Mesenchymal stem cell (in vitro differentiated cells and primary cell): ENCODE measurements at places on chromosomes 2 and 18.

GRCh38 chr2:109337221-109337620 lies 208.2 kb downstream of the SH3RF3 start:
- H3K27me3 ChIP-seq: no peaks in the 10 kb centered on the region
- no peak for DNase-seq
- no peaks in the 10 kb centered on the region for H3K36me3 ChIP-seq
- no peak overlapping the region for H3K27ac ChIP-seq

- no peak overlapping the region for H3K4me3 ChIP-seq
- no peaks in the 10 kb centered on the region for H3K36me3 ChIP-seq
- no peak for DNase-seq
- peaks cover 13% of the 10 kb centered on the region for H3K4me1 ChIP-seq
- peak overlapping the region; percentile 99 for H3K27ac ChIP-seq
These were observed 405.3 kb downstream of the MBD2 start for GRCh38 chr18:53819174-53819573.

DNA sequence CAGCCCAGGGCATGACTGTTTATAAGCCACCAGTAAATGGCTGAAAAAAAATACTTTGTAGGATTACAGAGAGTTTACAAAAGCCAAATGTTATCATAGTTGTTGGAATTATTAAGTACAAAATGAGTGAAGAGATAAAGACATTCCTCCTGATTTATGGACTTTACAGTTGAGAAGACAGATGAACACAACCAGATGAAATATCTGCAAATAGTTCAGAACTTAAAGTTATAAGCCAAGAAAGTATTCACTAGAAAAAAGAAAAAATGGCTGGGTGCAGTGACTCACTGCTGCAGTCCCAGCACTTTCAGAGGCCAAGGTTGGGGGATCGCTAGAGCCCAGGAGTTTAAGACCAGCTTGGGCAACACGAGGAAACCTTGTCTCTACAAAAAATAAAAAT lies 11.2 kb downstream of the PMAIP1 start:
- H3K36me3 ChIP-seq: no peaks in the 10 kb centered on the region
- H3K27me3 ChIP-seq: no peaks in the 10 kb centered on the region
- H3K27ac ChIP-seq: no peak overlapping the region
- peak; percentile 85 for DNase-seq
- no peak overlapping the region for H3K4me3 ChIP-seq

DNA sequence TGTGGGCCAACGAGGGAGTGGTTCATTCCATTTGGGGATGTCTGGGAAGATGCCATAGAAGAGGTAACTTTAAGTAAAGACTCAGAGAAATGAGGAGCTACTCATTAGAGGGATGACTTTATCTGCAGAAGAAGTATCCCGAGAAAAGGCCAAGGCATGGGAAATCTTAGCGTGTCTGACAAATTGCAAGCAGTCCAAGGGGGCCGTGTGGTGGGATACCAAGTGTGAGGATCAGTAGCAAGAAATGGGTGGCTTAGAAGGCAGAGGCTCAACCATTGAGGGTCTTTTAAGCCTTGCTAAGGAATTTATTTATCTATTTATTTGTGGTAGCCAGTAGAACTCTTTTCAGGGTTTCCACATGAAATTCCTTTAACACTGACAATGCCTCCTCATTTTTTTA lies 436.4 kb downstream of the RNF144A start:
- DNase-seq: no peak
- no peak overlapping the region for H3K4me3 ChIP-seq
- H3K27me3 ChIP-seq: no peaks in the 10 kb centered on the region

DNA sequence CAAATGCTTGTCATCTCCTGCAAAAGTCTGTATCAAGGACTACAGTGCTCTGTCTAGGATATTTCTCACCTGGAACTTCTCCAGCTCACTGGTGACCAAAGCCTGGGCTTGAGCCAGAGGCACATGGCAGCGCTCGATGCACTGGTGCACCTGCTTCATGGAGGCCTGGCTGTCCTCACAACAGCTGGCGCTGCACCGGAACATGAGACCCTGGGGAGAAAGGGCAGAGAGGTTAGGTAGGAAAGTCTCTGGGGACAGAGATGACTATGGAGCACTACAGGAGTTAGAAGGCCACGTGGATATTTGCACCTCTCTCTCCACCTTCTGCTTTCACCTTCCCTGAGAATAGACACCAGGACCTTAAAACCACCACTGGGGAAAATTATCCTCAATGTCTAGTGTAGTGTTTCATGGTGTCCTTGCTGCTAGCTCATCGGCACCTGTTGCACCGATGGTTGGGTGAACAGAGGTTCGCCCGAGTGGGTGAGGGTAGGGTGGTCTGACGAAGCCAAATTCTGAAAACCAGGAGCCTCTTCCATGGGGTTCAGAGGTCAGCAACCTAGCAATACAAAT lies 1.0 kb downstream of the FAM136A start:
- H3K4me3 ChIP-seq: peak overlapping the region; percentile 73
- no peaks in the 10 kb centered on the region for H3K27me3 ChIP-seq
- H3K4me1 ChIP-seq: peaks cover 4% of the 10 kb centered on the region

GRCh38 chr2:187654535-187654934 lies 100.3 kb upstream of the TFPI start:
- no peaks in the 10 kb centered on the region for H3K27me3 ChIP-seq
- no peak for DNase-seq
- H3K36me3 ChIP-seq: no peaks in the 10 kb centered on the region
- no peaks in the 10 kb centered on the region for H3K4me1 ChIP-seq
- H3K27ac ChIP-seq: no peak overlapping the region

DNA sequence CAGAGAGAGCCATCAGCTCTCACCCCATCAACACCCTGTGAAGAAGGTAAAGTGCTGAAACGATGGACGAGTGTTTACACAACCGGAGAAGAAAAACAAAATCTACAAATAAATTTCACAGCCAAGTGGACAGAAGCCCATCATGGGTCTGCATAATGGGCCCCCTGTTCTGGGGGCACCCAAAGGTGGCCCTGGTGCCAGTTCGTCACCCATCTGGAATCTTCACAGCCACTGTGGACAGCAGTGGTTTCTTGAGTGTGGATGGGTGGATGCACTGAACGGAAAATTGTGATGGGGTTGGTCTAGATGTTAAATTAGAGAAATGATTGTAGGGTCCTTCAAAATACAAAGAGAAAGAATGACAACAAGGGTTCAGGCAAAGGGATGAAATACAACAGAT lies 38.8 kb downstream of the ANKMY1 start:
- peaks cover 19% of the 10 kb centered on the region for H3K36me3 ChIP-seq
- H3K27me3 ChIP-seq: peaks cover 4% of the 10 kb centered on the region
- no peak for DNase-seq
- H3K4me3 ChIP-seq: no peak overlapping the region

GRCh38 chr2:224954980-224955379 lies 87.3 kb downstream of the DOCK10 start:
- H3K27me3 ChIP-seq: no peaks in the 10 kb centered on the region
- no peak overlapping the region for H3K27ac ChIP-seq
- DNase-seq: no peak

DNA sequence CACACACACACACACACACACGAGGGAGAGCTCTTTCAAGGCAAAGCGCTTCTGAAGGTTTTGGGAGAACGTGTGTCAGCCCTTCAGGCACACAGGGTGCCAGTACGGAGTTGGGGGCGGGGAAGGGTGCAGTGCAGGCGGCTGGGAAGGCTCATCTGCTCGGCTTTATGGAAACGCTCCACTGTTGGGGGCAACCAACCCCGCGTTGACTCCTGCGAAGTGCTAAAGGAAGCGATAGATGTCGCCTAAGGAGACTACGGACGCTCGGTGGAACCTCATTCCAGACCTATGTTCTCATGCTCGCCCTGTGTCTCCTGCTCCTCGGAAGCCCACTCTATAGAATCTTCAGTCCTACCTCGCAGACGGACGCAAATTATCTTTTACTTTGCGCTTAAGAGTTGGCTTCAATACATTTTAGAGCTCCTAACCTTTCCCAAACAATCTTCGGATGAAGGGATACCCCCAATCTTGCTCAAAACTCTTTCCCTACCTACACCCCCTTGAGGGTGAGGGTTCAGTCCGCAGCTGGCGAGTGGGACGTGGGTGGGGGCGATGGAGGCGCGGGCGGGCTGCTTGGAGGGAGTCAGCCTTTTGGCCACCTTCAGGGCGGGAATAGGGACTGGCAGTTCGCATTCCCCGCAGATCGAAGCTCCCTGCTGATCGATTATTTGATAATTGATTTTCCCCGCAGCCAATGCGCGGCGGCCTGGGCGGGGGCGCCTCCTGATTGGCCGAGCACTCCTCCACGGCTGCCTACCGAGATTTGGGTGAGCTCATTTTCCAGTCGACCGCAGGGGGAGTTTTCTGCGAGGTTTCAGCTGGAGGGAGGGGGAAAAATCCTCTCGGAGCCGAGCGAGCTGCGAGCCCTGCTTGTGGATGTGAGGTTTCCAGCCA lies 1.9 kb upstream of the MEIS1 start:
- no peaks in the 10 kb centered on the region for H3K27me3 ChIP-seq
- peak overlapping the region; percentile 67 for H3K27ac ChIP-seq
- peaks cover 7% of the 10 kb centered on the region for H3K4me1 ChIP-seq
- H3K4me3 ChIP-seq: peak overlapping the region; percentile 79
- H3K36me3 ChIP-seq: no peaks in the 10 kb centered on the region

DNA sequence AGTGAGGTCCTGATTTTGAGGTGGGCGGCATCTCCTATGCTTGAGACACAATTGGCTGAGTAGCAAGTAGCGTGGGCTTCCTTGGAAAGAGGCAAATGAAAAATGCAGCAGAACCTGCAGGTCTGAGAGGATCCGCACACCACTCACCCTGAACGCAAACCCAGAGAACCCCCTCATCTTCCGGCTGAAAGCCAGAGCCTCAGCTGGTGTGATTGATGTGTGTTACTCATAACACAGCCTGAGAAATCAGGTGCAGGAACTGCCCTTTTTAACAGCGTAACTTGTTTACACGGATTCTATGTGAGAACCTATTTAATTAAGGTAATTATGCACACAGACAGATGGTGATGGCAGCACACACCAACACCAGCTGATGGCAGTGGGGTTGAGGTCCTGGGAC lies 123.4 kb downstream of the MRO start:
- H3K4me1 ChIP-seq: no peaks in the 10 kb centered on the region
- no peak overlapping the region for H3K4me3 ChIP-seq
- no peak for DNase-seq
- no peaks in the 10 kb centered on the region for H3K36me3 ChIP-seq
- H3K27ac ChIP-seq: no peak overlapping the region

GRCh38 chr2:146461068-146461467 lies 1383.8 kb upstream of the ACVR2A start:
- no peak overlapping the region for H3K4me3 ChIP-seq
- H3K36me3 ChIP-seq: no peaks in the 10 kb centered on the region
- H3K4me1 ChIP-seq: no peaks in the 10 kb centered on the region
- no peak overlapping the region for H3K27ac ChIP-seq

DNA sequence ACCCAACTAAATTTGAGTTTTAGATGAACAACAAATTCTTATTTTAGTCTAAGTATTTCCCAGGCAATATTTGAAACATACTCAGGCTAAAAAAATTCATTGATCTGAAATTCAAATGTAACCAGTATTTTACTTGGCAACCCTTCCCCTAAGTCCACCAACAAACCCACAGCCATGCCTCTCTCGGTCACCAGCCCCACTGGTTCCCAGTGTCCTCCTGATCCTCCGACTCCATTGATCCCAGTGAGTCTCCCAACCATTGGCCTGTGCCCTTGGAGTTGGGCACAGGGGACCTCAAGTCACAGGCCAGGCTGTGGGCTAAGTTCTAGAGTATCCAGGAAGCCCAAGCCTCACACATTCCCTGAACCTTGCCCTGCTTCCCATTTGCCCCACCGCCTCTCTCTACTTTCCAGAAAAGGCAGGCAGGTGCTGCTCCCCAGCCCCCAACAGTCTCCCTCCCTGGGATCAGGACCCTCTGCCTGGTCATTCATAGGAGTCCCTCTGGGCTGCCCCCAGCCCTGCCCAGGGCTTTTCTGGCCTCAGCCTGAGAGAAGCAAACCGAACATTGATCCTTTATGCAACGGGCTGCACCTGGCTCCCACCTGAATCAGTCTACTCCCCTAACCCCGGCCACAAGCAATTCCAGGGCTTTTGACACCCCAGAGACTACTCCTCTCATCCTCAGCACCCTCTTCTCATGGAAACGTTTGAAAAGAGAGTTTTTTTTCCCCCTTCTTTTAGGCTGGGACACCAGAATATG lies 81.3 kb downstream of the HS1BP3 start:
- no peak overlapping the region for H3K27ac ChIP-seq
- H3K27me3 ChIP-seq: peaks cover 4% of the 10 kb centered on the region
- peaks cover 42% of the 10 kb centered on the region for H3K4me1 ChIP-seq
- no peaks in the 10 kb centered on the region for H3K36me3 ChIP-seq
- no peak for DNase-seq

DNA sequence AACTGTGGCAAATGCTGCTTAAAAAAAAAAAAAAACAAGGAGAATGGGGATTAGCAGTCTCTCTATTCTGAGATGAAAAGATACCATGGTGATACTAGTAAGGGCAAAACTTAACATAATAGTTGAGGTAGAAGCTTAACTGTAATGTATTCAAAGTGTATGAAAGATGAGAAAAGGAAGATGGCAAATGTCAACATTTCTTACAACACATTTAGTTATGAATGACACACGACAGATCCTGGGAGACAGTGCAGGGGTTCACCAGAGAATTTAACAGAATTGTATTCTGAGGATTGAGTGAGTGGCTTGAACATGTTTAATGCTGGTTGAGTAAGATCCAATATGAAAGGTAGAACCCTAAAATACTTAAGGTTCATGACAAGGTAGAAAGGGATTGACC lies 52.7 kb downstream of the CUL3 start:
- H3K27ac ChIP-seq: no peak overlapping the region
- DNase-seq: no peak
- no peak overlapping the region for H3K4me3 ChIP-seq
- H3K4me1 ChIP-seq: no peaks in the 10 kb centered on the region

GRCh38 chr2:58620896-58621295 lies 379.8 kb upstream of the FANCL start:
- H3K4me1 ChIP-seq: no peaks in the 10 kb centered on the region
- H3K4me3 ChIP-seq: no peak overlapping the region
- H3K27me3 ChIP-seq: no peaks in the 10 kb centered on the region
- no peaks in the 10 kb centered on the region for H3K36me3 ChIP-seq
- DNase-seq: no peak

- peak; percentile 41 for DNase-seq
- no peak overlapping the region for H3K27ac ChIP-seq
- no peak overlapping the region for H3K4me3 ChIP-seq
- H3K4me1 ChIP-seq: peaks cover 20% of the 10 kb centered on the region
- no peaks in the 10 kb centered on the region for H3K27me3 ChIP-seq
These were observed 281.9 kb downstream of the SRBD1 start for GRCh38 chr2:45329045-45329677.

DNA sequence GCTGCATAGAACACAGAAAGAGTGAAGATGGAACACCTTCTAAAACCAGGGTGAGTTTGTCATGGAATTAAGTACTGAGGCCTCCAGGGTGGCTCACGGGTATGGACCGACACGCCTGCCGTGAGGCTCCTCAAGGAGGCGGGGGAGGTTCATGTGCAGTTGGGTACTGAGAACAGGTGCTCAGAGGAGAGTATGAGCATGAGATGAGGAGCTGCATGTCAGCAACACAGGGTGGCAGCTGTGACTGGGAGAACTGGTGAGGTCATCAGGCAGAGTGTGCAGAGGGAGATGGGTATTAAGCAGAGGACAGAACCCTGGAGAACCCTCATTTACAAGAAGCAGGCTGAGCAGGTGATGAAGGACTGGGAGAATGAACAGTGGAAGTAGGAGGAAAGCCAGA lies 63.2 kb upstream of the KLHL29 start:
- no peak overlapping the region for H3K4me3 ChIP-seq
- no peaks in the 10 kb centered on the region for H3K4me1 ChIP-seq
- peaks cover 55% of the 10 kb centered on the region for H3K27me3 ChIP-seq
- H3K36me3 ChIP-seq: no peaks in the 10 kb centered on the region
- no peak overlapping the region for H3K27ac ChIP-seq
- DNase-seq: no peak
